ENCODE measurements at places on chromosomes 6 and 20.

- DNase-seq: no peak
These were observed 162.2 kb upstream of the NT5E start for GRCh38 chr6:85287654-85288053.

GRCh38 chr20:14234666-14235295 is 102.6 kb downstream of the FLRT3 start:
- DNase-seq: no peak

DNA sequence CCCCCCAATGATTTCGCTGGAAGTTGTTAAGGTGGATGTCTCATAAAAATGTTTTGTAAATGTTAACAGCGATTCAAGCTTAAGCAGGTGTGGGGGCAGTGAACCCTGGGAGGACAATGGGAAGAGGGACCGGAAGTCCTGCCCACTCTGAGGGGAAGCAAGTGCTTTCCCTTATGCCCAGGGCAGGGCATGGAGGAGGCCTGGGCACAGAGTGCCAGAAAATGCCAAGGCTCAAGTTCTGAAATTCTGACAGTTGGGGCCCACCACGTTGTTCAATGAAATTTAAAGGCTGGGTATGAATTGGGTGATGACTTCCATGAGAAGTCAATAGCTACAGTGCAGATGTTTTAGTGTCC is 132.7 kb upstream of the SALL4 start:
- no peak for DNase-seq

DNA sequence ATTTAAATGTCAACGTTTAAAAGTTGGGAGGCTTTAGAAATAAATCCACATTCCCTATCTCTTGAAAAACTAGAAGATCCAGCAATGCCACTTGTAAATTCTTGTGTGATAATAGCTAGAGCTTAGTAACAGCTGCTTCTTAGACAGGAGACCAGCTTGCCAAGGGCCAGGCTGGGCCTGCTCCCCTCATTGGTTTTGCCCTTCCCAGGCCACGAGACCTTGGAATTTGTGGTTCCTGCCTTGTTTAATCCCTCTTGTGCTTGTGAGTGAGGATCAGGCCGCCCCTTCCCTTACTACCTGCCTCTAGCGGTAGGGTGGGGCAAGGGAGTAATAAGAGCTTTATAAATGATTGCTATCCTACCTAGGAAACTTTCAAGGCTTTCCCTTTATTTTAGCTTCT is 363.5 kb downstream of the SYNE1 start:
- peak; percentile 41 for DNase-seq

- no peak for DNase-seq
These were observed 412.1 kb downstream of the PKHD1 start for GRCh38 chr6:51675020-51675921.

DNA sequence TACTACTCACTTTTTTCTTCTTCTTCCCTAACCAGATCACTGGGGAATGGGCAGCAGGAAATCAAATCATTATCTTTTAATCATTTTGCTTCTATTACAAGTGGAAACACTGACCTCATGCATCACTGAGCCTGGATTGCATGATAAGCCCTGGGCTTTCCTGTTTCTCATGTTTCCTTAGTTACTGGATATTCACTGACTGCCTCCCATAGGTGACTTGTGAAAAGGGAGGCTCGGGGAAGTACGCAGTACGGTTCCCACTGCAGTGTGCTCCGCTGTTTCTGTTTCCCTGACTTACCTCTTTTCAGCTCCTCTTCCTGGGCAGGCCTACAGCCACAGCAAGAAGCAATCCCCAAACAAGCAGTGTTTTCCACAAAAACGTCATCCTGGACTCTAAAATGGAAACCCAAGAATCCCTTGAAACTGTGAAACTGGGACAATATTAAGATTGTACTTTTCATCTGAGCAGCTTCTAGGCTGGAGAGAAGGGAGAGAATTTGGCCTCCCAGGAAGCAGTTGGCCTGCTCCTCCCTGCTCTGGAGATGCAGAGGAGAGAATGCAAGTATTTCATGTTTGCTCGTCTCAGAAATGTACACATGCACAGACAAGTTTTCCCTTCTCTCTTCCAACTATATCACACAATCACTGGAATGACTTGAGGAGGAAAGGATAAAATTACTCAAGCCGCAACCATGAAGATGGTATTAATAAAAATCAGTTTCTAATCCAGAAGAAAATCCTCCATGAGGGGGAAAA is 13.1 kb downstream of the BTNL2 start:
- DNase-seq: no peak

DNA sequence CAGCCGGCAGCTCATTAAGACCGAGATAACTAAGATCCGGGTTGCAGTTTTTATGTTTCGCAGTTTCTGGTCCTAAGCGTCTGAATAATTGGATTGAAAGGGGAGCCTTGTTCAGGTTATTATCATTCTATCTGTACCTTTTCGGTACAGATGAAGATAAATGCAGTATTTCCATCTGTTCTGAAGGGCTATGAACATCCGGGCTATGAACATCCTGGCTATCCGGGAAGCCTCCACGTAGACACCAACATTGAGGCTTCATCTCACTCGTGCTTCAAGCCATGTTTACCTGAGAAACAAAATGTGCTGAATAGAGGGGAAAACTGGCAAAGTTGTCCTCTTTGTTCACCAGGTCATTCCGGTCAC is 399 bp upstream of the REPS1 start:
- no peak for DNase-seq

DNA sequence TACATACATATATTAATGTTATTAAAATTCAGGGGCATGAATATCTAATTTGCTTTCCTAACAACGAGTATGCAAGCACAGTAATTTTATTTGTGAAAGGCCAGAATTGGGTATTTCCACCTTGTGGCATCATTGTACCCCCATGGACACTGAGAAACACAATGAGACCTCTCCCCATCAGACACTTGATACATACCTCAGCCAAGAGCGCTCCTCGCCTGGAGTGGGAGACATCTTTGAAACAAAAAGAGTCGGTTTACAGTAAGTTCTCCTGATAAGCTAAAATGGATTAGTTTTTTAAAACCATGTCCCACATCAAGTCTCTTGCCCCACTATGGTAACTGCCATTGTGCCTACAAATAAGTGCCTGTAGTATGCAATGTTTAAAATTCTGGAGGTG is 2.1 kb downstream of the CNR1 start:
- no peak for DNase-seq

- no peak for DNase-seq
These were observed 45.2 kb upstream of the LY86 start for GRCh38 chr6:6543181-6543879.

DNA sequence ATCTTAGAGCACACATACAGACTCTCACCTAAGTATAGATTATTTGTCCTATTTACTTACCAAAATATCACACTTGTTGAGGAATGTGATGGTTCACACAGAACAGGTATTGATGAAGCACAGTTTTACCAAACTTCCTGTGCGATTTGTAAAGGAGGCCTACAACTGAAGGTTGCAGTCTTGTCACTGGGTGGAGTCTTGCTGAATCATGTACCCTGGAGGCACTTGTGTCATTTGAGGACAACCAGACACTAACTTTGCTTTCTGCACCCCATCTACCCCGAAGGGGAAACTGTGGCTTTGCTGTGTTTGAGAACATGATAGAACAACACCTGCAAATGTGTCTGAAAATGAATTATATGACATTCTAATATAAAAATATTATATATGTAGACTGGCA is 32.4 kb upstream of the HINT3 start:
- DNase-seq: peak; percentile 46

GRCh38 chr6:109349419-109349987 is 32.8 kb downstream of the CD164 start:
- no peak for DNase-seq

GRCh38 chr6:113564371-113565171 is 292.6 kb upstream of the MARCKS start:
- no peak for DNase-seq

DNA sequence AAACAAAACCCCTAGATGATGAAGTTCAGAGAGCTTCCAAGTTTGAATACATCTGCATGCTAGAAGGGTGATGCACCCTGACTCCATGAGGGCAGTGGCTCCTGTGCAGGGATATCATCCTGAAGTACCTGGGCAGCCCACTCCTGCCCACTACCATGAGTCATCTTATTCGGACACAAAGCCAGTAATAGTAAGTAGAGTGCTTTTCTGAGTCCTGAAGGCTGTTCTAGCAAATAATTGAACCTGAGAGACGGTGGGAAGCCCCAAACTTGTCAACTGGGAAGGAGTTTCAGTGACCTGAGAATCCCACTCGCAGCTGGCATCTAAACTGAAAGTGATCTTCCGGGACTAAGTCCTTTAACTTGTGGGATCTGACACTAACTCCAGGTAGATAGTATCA is 152.9 kb upstream of the COL21A1 start:
- no peak for DNase-seq
